ENCODE measurements at places on chromosomes 2 and 18.

DNA sequence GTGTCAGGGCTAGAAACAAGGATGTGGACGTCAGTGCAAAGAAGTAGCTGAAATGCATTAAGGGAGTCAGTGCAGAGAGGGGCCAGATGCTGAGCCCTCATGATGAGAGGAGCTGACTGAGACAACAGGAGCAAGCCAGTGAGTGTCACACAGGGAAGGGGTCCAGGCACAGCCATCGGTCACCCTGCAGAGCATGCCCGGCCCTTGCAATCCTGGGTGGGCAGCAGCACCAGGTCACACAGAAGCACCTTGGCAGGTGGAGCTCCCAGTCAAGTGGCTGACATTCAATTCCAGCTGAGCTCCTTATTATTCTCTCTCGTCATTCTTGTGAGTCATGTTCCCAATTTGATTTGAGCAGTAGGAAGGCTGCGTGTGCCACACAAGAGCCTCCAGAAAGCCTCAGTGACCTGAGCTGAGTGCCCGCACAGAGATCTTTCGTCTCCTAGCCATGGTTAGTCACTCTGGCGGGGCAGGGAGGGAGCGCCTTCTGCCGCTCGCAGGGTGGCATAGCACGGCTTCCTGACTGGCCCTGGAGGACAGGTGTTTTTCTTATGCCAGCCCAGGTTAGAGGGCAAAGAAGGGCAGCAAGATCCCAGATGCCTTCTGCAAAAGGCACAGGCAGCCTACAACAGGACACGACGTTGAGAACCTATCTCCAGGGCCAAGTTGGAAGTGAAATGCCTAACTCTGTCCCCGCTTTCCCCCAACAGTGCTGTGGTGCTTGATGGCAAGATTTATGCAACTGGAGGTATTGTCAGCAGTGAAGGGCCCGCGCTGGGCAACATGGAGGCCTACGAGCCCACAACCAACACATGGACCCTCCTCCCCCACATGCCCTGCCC, 220.9 kb downstream of the ATAD2B start:
- DNase-seq: no peak

DNA sequence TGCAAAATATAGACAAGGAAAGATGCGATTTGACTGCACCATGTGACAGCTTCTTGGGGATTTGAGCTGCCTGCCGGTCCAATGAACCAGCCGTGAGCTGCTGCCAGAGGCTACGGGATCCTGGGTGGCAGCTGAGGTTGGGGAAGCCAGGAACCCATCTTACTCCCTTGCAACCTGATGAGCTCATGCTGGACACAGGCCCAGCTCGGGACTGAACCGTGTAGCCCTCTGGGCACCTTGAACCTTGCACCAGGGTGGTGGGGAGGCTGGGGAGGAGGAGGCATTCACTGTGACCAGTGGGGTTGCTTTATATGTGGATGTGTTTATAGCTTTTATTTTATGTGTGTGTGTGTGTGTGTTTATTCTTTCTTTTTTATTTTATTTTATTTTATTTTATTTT, 9.1 kb downstream of the ALPI start:
- DNase-seq: no peak

GRCh38 chr2:203804070-203804469, 63.5 kb upstream of the CTLA4 start:
- no peak for DNase-seq

DNA sequence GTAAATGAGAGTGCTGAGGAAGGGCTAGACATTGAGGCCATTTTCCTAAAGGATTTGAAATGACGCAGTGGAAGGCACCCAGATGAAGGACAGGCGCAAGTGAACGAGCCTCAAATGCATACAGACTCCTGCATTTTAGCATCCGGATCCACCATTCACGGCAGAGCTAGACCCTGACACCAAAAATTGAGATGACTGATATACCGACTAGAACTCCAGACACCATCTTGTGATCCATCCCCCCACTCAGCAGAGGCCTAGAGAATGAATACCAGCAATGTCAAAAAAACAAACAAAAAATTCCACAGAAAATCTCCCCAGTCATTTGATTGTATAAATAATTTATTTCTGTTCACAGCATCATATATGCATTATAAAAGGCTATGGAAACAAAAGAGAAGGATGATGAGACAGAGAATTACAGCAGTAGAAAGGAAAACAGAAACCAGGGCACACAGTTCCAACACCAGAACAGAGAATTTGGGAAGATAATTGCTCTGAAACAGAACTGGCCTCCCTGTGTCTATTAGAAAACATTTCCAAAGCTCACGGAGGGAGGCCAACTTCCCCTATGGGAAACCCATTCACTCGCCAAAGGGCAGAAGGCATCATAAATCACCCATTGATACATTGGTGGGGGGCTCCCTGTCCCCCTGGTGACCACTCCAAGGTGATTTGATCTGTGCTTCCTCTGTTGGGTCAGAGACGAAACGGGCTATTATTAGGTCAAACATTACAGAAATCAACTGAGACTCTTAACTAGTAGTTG, 4.0 kb downstream of the ARL4C start:
- DNase-seq: no peak

GRCh38 chr18:24432618-24433017, 6.1 kb downstream of the IMPACT start:
- DNase-seq: no peak

- no peak for DNase-seq
Measured at GRCh38 chr2:145157741-145158591, 638.0 kb upstream of the ZEB2 start.

GRCh38 chr2:74021407-74021755, 36.7 kb downstream of the TET3 start:
- DNase-seq: no peak

GRCh38 chr2:32422133-32422532, 65.3 kb downstream of the BIRC6 start:
- DNase-seq: no peak

GRCh38 chr2:66714610-66715009, 279.7 kb downstream of the MEIS1 start:
- no peak for DNase-seq

Data from activated CD8-positive, alpha-beta memory T cell treated with anti-CD3 and anti-CD28 coated beads for 1 hour (primary cell).